SHP77 treated with DMSO at 0.1 percent for 48 hours (cell line): ENCODE measurements at places on chromosomes 16 and 17.

DNA sequence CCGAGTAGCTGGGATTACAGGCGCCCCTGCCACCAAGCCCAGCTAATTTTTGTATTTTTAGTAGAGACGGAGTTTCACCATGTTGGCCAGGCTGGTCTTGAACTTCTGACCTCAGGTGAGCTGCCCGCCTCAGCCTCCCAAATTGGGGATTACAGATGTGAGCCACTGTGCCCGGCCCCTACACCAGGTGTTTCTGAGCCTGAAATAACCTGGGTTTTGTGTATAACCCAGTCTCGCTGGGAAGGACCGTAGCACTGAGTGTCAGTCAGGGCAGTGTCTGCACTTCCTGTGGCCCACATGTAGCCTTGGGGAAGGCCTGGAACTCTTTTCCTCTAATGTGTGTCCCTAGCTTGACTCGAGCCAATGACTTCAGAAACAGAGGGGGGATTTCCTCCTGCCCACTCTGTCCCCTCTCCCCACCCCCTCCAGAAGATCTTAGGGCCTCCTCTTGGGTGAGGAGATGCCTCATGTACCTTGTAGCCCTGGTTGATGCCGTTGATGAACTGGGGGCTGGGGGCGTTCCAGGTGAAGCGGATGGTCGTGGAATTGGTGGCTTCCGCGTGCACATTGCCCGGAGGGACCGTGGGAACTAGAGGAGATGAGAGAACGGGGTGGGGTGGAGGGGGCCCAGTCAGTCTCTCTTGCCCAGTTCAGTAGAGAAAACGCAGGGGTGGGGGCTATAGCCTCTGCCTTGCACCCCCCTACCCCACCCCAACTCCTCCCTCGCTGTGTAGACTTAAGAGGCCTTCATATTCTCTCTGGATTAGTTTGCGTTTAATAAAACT, 102.6 kb upstream of the CDC42EP4 start:
- no peak for DNase-seq

GRCh38 chr16:11253009-11253994, 2.7 kb downstream of the SOCS1 start:
- DNase-seq, result no peak

- no peak for DNase-seq
Measured at GRCh38 chr17:80615376-80615775, 70.7 kb downstream of the RPTOR start.

GRCh38 chr17:5509482-5509881, 23.1 kb downstream of the MIS12 start:
- no peak for DNase-seq

DNA sequence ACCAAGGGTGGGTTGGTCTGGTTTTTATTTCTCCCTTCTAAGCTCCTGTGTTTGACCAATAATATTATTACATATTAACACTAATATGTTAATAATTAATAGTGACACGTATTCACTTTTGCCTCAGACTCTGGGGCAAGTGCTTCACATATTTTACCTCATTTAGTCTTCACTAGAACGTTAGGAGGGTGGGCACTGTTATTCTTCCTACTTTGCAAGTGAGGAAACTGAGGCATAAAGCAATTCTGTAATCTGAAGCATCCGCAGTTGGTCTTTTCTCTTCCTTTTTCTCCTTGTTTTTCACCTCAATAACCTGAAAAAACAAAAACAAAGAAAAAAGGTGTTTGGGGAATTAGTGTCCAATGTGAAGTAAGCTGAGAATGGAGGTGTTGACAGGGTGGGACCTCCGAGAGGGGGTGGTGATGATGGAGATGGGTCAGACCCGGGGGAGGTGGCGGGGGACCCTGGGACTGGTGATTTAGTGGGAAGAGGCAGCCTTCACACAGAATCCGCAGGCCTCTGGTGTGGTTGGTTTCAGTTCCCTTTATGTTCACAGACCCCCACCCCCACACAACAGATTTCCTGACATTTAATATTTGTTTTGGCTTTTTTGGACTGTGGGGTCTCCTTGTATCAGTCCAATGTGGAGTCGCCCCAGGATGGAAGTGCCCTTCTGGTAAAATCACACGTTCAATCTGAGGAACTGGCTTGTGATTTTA, 3.7 kb downstream of the CDH1 start:
- DNase-seq, result no peak
